CD4-positive, alpha-beta T cell treated with Interleukin-17A for 4 hours (primary cell): ENCODE measurements at places on chromosomes 4 and X.

GRCh38 chrX:20267931-20268701 is 1.4 kb upstream of the RPS6KA3 start:
- peak; percentile 40 for DNase-seq

DNA sequence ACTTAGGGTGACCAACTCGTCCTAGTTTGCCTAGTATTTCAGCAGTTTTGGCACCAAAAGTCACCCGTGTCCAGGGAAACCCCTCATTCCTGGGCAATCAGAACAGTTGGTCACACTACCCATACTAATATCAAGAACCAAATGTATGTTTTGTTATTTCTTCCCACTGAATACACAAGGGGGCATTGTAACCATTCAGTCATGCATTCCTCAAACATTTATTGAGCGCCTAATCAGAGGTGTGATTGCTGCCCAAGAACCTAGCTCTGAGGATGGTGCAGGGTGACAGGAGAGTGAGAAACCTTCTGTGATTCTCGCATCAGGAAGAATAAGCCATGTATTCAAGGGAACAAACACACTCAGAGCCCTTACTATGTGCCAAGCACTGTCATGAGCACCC is 69.8 kb upstream of the RAI2 start:
- DNase-seq, result no peak

DNA sequence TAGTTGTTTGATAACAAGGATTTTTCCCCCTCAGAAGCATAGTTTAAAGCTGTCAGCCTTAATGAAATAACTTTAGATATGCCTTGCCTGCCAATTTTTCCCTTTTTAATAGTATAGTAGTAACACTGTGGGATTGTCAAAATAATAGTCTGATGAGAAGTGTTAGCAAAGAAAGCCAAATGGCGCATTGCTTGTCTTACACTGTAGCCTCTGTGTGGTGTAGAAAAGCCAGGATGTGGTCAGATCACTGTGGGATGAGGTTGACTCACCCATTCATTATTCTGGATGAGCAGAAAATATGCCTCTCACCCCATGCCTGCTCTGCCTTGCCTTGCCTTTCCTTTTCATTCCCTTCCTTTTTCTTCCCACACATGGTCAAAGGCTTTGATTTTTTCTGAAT is 257.8 kb upstream of the NRK start:
- DNase-seq, result no peak

DNA sequence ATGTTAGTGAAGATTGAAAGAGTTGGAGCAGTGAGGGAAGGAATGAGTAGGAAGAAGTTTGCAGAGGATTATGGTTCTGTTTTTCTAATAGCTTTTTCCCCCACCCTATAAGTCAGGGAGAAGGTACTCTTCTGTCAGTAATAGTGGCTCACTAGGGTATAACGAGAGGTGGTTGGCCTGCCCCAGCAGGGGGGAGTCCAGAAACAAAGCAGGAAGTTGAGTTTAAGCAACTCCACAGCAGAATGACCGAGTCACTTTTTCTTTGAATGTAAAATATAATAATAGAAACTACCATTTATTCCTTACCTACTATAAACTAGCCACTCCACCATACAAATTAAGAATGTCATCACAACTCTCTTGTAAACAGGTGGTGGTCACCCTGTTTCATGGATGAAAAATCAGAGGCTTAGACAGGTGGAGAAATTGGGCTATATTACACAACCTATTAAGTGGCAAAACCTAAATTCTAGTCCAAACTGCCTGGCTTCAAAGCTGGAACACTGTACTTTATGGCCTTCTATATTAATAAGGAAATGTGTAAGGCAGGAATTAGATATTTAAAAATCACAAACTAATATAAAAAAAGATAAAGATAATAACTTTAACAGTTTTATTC is 21.9 kb downstream of the AP1AR start:
- DNase-seq, result no peak

DNA sequence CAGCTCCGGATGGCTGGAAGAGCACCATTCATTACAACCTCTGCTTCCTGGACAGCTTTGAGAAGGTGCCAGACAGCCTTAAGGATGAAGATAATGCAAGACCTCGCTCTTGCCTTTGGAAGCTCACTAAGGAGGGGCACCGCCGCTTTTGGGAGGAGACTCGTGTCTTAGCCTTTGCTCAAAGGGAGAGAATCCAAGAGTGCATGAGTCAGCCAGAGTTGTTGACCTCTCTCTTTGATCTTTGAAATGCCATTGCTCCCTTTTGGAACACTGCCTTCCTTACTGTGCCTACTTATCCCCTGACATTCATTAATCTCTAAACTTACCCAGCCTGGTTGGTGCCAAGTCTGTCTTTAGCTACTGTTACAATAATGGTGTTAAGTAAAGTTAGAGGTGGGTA is 1.2 kb downstream of the FOXR2 start:
- DNase-seq, result no peak

DNA sequence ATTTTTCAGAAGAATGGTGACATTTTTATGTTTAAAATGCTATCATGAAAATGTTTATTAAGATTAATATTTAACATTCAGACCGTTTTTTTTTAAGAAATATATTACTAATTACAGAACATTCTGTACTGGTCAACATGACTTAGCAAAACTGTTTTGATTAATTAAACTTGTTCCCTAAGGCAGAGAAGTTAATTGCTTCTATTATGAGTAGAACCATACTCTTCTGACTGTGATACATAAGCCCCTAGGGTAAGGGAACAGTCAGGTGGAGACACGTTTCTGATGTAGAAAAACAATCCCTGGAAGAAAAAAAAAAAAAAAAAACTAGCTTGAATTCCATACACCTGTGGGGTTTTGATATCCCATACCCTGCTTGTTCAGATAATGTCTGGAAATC is 97.4 kb downstream of the GPM6A start:
- no peak for DNase-seq

DNA sequence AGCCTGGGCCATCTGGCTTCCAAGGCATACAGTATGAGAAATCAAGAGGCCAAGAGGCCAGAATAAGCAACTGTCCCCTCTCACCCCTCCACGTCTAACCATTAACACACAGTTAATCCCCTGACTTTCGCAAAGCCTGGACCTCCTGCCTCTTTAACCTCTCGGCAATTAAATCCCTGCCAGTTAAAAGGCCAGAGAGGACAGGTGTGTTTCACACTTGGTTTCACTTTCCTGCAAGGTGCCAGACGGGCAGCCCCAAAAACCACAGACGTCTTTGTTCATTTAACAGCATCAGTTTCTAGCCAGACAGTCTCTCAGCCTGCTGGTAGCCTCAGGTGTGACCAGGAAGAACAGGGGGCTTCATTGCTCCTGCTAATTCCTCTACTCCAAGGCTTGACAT is 91.1 kb upstream of the KIT start:
- DNase-seq, result no peak

GRCh38 chrX:11589641-11590040 is 76.1 kb downstream of the ARHGAP6 start:
- no peak for DNase-seq

GRCh38 chr4:105387466-105387865 is 86.4 kb downstream of the PPA2 start:
- DNase-seq, result no peak

DNA sequence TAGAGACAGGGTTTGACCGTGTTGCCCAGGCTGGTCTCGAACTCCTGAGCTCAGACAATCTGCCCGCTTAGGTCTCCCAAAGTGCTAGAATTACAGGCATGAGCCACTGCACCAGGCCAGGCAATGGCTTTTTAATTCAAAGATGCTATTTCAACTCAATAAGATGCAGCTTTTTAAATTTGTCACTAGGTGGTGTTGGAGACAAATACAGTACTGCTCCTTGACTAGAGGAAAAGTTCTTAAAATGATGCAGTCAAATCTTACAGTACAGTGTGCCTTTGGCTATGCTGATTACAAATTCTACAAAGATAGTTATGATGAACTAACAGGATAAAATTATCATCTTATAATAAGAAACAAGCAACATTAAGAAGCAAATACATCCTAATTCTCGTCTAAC is 441.1 kb downstream of the KCNIP4 start:
- DNase-seq, result no peak
